ENCODE measurements at places on chromosomes 2 and 18. TPM values are rescaled to one million over a fixed set of nuclear protein-coding genes. Genes with fewer than 3 reads are reported as not detected.

Gene C2orf15
- polyA plus RNA-seq, result 0.82 TPM

GRCh38 chr2:159713631-159714246 is 1.4 kb downstream of the MARCHF7 start:
- DNase-seq, result no peak

Gene MARCHF4
- polyA plus RNA-seq, result 1.5 TPM

GRCh38 chr18:44778788-44779187 is 98.1 kb downstream of the SETBP1 start:
- DNase-seq, result no peak

- no peak for DNase-seq
Measured at GRCh38 chr2:120347396-120348060, 1.6 kb downstream of the INHBB start.

- DNase-seq, result no peak
Measured at GRCh38 chr2:227870710-227871374, 589 bp upstream of the DAW1 start.

Gene RELCH
- 5.7 TPM for polyA plus RNA-seq

DNA sequence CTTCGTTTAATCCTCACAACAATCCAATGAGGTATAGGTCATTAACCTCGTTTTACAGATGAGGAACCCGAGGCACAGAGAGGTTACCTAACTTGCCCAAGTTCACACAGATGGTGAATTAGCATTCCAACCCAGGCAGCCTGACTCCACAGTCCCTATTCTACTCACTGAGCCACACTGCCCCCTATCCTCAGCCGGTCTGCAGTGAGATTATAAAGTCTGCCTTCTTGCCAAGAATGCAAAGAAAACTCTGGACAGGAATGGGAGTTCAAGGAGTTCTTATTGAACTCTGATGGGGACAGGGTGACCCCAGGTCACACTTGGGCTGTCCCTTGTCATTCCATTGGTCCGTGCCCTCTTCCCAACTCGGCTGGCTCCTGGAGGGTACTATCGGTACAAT is 118.1 kb upstream of the MSH6 start:
- DNase-seq, result peak; percentile 19

DNA sequence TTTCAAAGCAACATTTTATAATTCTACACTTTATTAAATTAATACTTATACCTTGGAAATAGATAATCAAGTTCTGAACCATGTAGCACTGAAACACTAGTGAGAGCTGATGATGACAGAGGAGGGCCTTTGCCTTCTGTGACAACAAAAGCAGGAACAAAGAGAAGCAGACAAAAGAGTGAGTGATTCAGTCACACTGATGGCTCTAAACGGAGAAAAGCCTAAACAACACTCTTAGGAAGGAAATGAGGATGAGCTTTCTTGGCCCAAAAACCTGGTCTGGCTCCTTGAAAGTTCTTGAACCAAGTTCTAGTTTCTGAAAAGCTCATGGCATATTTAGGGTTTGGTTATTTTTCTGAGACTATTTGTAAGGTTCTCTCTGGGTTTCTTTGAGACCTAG is 271.9 kb downstream of the DPP10 start:
- DNase-seq, result no peak

Gene HES6
- polyA plus RNA-seq, result 2.1 TPM

GRCh38 chr2:197264332-197264731 is 46.2 kb downstream of the ANKRD44 start:
- DNase-seq, result no peak

Gene BCL11A
- polyA plus RNA-seq, result 2.7 TPM

Gene NYAP2
- not detected for polyA plus RNA-seq

DNA sequence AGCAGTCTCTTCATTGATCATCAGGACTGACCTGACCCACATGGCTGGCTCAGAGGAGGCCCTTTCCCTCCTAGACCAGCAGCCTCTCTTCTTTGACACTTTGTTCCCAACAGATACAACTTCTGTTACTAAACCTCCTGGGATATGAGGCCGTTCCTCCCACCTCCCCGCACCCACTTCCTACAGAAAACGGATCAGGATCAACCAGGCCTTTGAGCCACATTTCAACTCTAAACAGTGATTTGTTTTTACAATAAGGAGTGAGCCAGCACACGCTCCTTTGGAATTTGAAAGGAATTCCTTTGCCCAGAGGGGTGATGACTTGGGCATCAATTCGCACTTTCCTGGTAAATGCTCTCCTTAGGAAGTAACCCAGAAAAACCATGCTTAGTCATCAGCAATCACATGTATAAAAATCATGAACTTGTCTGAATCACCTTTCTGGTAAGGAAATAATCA is 180.4 kb downstream of the FAM124B start:
- peak; percentile 94 for DNase-seq

DNA sequence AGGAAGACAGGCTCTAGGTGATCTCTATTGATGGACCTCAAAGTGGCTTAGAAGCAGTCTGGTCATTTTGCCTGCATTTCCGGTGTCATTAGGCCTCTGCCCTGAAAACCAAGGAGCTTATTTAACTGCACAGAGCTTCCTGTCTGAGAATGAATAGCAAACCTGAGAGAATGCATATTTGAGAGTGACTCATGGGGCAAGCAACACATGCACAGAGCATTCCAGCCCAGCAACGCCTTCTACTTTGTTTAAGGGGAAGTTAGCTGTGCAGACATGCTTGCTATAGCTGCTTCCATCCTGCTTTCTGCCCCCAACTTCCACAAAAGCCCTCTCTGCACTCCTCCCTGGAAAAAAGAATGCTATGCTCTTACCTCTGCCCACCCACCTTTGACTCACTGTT is 232.8 kb downstream of the GRB14 start:
- DNase-seq, result peak; percentile 77

- peak; percentile 72 for DNase-seq
Measured at GRCh38 chr2:238021327-238021726, 39.5 kb upstream of the SCLY start.

Gene MAL
- not detected for polyA plus RNA-seq

Gene MALL
- polyA plus RNA-seq, result 96.9 TPM

Gene GAREM1
- 5.9 TPM for polyA plus RNA-seq

Gene C2orf80
- polyA plus RNA-seq, result not detected

DNA sequence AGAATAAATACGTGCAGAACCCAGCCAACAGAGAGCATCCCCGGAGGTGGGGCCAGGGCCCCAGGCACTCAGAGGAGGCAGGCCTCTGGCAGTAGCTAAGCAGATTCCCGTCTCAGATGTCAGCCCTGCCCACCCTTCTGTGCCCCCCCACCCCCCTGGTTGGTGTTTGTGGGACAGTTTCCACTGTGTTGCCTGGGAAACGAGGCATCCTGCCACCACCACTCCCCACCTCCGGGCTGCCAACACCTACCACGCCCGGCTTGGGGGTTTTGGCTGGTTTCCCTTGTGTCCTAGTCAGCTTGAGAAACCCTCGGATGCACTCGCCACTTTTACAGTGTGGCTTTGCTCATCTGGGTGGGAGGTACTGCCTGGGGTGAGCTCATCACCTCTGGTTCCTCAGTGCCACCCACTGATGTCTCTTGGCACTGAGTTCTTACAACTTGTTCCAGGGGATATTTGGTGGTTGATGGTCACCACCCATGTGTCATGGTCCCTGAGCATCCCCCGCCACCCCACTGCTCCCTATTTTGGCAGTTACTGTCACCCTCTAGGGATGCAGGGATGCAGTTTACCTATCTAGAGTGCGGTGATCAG is 72.4 kb upstream of the YWHAQ start:
- peak; percentile 94 for DNase-seq

GRCh38 chr18:66160007-66160406 is 409.2 kb downstream of the CDH7 start:
- DNase-seq, result no peak

DNA sequence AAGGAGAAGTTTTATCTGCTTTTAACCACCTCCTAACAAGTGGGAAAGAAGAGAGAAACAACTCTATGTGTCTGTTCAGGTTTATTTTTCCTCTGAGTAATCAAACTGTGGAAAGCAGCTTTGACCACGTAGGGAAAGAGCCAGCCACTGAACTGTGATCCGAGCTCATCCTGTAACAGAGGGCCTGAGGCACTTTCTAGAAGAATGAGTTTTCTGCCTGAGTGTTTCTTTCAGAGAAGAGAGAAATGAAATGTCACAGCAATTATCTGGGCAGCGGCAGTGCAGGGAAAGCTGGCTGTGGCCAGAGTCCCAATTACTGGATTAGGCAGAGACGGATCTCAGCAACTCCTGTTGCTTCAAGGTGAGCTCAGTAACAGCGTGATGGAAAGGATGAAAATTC is 151.9 kb downstream of the CD226 start:
- DNase-seq, result peak; percentile 39

GRCh38 chr18:11146238-11146946 is 3.0 kb downstream of the PIEZO2 start:
- no peak for DNase-seq

Gene C1QL2
- polyA plus RNA-seq, result not detected

Gene CRYGD
- polyA plus RNA-seq, result not detected

Gene GYPC
- 1.00 TPM for polyA plus RNA-seq

DNA sequence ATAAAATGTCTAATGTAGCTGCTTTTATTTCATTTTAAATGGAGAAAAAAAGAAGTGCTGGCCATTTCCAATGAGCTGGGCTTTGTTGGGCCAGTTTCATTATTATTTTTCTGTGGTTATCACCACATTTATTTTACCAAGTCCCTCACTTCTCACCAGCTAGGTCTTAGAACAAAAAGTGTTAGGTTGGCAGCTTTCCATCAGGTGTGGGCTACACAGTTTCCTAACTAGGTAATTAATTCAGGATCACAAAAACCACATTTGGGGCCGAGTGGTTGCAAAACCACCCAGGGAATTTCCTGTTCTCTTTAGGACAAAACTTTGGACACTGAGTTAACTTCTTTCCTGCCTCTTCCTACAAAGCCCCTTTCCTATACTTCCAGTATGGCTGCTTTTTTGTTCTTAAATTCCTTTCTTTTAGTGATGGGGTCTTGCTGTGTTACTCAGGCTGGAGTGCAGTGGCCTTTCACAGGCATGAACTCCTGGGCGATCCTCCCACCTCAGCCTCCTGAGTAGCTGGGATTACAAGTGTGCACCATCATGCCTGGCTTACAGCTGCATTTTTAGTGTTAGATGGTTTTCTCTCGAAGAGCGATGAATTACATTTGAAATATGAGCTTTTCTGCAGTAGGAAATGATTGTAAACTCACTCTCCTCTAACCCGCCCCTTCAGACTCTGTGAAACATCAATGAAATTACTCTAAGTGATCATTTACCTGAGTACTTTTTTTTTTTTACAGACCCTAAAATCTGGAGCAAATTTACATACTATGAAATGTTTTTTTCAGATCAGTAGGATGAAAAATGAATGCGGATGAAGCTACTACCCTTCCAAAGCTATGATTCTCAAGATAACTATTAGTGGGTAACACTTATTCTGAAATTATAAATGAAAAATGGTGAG is 2.6 kb upstream of the ZFP36L2 start:
- DNase-seq, result peak; percentile 78

- DNase-seq, result no peak
Measured at GRCh38 chr18:58101291-58101794, 57.3 kb downstream of the NEDD4L start.

Gene ATG9A
- polyA plus RNA-seq, result 59.0 TPM

DNA sequence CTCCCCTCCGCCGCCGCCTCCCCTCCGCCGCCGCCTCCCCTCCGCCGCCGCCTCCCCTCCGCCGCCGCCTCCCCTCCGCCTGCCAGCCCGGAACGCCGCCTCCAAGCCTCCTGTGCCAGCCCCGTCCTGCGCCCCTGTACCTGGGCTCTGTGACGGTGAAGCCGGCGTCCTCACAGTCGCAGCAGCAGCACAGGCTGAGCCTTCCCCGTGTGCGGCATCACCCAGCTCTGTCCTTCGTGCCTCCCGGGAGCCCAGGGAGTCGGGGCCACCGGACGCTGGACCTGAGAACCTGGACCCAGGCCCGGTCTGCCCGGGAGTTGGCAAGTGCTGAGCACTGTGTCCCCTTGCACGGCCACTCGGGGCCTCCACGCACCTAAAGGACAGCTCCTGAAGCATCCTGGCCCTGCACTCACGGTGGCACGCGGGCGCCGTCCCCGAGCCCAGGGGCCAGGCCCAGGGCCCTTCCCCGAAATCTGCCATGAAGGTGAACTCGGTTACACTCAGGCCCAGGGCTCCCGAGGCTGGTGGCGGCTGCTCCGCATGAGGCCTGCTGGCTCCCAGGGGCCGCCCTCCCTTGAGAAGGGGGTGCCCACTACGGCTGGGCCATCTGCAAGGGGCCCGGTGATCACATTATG is 32.9 kb downstream of the RTP5 start:
- no peak for DNase-seq

- DNase-seq, result no peak
Measured at GRCh38 chr2:158772306-158773078, 22.6 kb upstream of the DAPL1 start.

- no peak for DNase-seq
Measured at GRCh38 chr2:55901941-55902340, 21.6 kb downstream of the EFEMP1 start.

- DNase-seq, result peak; percentile 21
Measured at GRCh38 chr2:5546181-5546580, 146.0 kb upstream of the SOX11 start.

Gene PROM2
- 48.8 TPM for polyA plus RNA-seq

- DNase-seq, result no peak
Measured at GRCh38 chr2:70888366-70888922, 47.3 kb upstream of the ATP6V1B1 start.

GRCh38 chr2:4914551-4914950 is 777.6 kb upstream of the SOX11 start:
- peak; percentile 68 for DNase-seq

DNA sequence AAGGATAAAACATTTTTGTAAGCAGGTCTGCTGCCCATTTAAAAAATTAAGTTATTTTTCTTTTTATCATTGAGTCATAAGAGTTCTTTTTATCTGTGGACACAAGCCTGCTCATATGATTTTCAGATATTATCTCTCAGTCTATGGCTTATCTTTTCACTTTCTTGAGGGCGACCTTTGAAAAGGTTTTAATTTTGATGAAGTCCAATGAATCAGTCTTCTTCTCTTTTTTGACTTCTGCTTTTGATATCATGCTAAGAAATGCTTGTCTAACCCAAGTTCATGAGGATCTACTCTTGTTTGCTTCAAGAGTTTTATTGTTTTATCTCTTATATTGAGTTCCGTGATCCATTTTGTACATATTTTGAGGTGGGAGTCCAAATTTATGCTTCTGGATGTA is 36.5 kb downstream of the PSMD14 start:
- no peak for DNase-seq

- DNase-seq, result no peak
Measured at GRCh38 chr2:47799031-47799609, 16.2 kb downstream of the MSH6 start.

- peak; percentile 96 for DNase-seq
Measured at GRCh38 chr18:63444580-63444979, 22.3 kb upstream of the VPS4B start.

DNA sequence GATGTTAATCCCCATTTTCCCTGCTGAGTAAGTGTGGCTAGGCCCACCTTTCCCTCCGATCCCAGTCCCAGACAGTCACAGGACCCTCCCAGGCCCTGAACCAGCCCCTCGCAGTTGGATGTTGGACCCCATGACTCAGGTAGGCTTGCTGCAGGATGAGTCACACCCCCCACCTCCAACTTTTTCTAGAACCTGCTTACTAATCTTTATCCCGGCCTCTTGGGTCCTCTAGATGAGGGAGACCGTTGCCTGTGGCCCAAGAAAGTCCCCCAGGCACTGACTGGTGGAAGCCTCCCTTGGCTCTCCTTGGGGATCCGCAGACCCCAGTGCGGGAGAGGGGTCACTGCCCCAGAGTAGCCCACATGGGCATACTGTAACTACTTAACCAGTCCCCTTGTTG is 98.5 kb downstream of the SMAD7 start:
- DNase-seq, result no peak

GRCh38 chr2:237968048-237968862 is 1.4 kb downstream of the UBE2F start:
- peak; percentile 51 for DNase-seq

Data from mammary epithelial cell (primary cell).